ENCODE measurements at places on chromosomes 1 and 21.

DNA sequence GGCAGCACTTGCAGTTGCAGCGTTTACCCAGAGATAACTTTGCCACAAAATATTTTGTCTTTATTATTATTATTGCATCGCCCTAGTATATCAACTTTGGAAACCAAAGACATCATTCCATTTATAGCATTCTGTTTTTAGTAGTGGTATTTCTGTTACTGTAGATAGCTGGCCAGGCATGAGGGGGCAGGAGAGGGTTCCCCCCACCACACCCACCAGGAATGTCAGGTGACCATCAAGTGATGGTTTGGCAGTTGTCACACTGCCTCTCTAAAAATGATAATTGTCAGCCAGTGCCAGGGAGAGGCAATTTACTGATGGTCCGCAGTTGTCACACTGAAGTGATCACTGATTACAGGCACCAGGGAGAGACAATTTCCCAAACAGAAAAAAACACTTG, 135.6 kb downstream of the TSEN15 start:
- DNase-seq, result no peak

DNA sequence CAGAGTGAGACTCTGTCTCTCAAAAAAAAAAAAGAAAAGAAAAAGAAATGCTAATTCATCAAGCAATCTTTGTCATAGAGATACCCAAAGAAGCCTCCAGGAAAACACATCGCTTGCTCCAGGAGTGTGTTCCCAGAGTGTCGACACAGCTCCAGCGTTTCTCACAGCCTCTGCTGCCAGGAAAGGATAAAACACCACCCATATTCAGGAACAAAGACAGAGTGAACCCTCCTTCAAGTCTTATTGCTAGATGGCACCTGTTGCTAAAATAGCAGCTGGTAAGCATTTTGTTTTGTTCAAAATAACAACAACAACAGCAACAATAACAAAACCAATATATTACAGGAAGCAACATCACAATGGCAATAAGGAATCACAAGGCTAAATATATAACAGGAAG, 3.1 kb downstream of the ILDR2 start:
- DNase-seq, result no peak

DNA sequence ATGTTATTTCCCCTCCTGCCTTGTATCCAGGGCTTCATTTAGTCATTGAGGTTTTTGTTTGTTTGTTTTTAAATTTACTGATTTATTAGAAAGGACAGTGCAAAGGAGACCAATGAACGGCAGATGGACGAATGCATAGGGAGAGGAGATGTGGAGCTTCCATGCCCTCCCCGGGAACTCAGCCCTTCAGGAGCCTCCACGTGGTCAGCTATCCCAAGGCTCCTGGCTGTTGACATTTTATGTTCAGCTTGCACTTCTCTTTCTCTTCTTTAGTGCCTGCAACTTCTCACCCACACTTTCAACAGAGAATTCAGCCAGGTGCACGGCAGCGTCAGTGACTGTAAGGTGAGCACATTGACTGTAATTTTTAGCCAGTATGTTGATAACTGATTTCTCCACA, 30.7 kb upstream of the PGD start:
- no peak for DNase-seq

- DNase-seq, result peak; percentile 56
Measured at GRCh38 chr1:201127755-201128455, 921 bp upstream of the ASCL5 start.

DNA sequence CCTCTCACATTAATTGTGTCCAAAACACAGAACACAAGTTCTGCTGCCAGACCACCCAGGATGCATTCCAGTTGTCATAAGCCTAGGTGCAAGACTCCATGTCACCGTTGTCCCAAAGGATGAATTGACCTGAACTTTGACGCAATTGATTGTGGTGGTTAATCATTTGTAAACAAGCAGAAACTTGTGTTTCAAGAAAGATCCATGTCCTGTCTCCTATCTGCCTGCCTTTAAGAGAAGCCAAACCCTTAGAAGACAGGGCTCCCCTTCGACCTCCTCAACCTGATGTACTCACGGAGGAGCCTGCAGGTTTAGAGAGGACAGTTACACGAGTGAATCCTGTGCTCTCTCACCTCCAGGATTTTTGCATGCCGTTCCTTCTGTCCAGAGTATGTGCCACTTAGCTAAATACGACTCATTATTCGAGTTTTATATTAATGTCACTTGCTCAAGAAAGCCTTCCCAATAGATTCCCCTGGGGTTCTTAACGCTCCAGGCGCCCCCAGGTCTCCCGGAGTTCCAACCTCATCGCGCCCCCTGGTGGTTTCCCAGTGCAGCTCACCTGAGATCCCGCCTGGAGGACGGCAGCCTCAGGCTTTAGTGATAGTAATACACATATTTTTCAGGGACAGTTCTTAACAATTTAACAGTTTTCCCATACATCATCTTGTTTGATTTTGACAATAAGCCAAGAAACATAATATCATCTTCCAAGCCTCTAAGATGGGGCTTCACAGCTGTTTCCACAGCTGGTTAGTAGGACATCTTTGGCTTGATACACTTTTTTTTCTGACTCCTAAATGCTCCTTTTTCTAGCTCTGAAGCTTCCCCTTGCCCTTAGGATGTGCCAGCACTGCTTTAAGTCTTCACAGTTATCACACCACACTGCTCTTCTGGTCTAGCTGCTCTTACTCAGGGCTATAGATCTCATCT, 2.4 kb upstream of the C8B start:
- peak; percentile 40 for DNase-seq

- peak; percentile 4 for DNase-seq
Measured at GRCh38 chr1:216425577-216425976, 2.3 kb upstream of the USH2A start.

GRCh38 chr21:14092834-14093560, 117.8 kb downstream of the LIPI start:
- DNase-seq, result no peak

- no peak for DNase-seq
Measured at GRCh38 chr1:64519901-64520300, 50.0 kb downstream of the CACHD1 start.

GRCh38 chr1:12434174-12434573, 183.8 kb downstream of the DHRS3 start:
- DNase-seq, result peak; percentile 93

DNA sequence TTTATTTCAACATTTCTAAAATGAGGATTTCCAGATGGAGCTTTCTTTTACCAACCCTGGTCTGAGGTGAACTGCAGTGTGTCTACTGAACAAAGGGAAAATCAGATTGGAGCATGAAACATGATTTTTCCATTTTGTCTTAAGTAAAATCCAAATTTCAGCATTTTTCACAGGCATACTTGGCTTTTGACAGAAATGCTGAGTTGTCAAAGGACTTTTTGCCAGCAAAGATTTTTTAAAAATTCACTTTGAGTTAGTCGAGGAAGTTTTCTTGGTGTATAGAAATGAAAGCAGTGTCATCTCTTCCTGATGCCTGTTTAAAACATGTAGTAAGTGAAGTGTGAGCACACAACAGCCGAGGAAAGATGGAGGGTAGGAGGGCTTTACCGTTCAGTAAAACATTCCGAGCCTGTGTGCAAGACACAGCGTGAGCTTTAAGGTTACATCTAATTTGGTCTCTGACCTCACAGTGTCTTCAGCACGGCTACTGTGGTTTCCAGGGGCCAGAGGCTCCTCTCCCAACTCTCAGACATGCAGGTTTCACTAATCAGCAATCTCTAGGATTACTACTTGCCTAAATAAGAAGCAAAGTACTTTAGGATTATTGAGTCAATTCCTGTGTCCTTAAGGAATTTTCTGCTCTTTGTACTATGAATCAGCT, 45.9 kb downstream of the SAMD13 start:
- DNase-seq, result no peak

- DNase-seq, result no peak
Measured at GRCh38 chr1:25616987-25617624, 515 bp downstream of the MAN1C1 start.

DNA sequence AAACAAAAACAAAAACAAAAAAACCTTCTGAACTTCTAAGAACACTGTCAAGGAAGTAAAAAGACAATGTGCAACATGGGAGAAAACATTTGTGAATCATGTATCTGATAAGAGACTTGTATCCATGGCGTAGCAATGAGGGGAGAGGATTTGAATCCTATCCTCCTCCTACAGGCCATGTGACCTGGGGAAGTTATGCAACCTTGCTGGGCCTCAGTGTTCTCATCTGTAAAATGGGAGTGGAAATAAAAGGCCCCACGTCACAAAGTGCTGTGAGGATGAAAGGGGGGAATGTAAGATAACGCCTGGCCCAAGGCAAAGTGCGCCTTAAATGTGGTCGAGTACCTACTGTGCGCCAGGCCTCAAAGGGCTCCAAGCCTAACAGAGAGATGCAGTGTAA, 83.7 kb downstream of the DISP3 start:
- DNase-seq, result no peak

DNA sequence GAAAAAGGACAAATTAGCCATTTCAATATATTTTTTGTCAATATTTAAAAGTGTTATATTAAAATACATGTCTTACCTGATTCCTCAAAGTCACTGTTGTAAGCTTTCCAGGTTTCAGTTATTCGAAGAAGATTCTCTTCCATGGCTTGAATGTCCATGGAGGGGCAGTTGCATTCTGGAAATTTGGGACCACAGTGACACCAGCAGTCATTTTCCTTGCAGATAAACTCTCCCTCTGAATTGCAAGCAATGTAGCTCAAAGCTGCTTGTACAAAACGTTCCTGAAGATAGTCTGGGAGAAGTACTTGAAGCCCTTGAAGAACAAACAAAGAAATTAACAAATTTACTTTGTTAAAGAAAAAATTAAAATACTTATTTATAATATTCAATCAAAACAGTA, 251.7 kb downstream of the BRINP3 start:
- no peak for DNase-seq

DNA sequence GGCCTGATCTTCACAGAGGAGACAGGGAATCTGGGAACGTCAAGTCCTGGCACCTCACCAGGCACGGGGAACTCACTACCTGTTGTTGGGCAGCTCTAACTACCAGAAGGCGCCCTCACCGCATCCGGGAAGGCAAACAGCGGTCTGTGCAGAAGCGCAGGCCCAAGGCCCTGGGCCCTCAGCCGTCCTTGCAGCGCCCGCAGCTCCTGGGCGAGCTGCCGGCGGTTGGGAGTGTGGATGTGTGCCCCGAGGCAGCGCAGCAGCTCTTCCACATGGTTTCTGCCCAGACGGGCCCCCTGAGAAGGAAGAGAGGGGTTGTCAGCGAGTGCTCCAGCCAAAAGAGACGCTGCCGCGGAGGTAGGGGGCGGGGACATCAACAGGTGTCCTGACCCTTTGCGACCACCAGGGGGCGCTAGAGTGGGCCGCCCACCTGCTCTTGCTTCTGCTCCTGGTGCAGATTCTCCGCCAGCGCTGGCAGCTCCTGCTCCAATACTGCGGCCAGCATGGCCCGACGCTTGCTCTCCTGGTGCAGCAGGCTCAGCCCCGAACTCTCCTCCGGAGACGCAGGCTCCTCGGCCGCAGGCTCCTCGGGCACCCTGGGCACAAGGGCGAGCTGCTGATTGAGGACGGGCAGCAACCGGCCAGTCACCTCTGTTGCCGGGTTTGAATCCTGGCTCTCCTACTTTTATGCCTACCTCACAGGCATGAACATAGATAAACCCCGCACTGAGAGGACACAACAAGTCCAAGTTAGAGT, 9.3 kb downstream of the MAP3K6 start:
- DNase-seq, result no peak

GRCh38 chr1:36771240-36771639, 263.1 kb downstream of the GRIK3 start:
- no peak for DNase-seq

DNA sequence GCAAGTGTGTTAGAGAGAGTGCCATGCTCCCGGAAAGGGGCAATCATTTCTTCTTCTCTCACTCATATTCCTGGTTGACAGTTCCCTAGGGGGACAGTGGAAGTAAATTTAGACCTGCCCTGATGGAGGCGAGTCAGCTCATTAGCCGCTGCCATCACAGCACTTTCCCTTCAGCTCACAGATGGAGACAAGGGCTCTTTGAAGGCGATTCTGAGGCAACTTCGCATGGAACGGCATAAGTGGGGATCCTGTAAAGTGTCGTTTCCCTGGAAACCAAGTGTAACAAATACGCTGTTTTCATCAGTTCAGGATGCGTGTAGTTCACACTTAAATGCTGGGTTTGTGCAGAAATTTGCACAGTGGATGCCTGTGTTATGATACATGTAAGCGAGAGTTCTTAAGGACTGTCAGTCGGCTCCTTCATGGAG, 114.5 kb upstream of the TMPRSS15 start:
- no peak for DNase-seq

DNA sequence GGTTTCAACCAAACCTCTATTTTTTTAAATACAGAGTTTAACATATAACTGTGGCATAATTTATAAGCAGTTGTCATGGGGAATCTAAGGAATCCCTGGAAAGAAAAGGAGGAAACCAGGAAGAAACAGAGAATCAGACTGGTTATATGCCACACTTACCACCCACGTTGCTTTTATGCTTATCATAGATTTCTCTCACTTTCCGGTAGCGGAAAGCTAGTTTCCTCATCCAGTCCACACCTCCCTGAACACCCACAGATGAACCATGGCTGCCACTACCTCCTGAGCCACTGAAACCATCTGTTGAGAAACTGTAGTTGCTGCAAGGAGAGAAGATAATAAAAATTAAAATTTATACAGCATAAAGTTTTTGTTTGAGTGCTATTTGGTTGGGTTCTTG, 33.5 kb downstream of the XKR8 start:
- no peak for DNase-seq

DNA sequence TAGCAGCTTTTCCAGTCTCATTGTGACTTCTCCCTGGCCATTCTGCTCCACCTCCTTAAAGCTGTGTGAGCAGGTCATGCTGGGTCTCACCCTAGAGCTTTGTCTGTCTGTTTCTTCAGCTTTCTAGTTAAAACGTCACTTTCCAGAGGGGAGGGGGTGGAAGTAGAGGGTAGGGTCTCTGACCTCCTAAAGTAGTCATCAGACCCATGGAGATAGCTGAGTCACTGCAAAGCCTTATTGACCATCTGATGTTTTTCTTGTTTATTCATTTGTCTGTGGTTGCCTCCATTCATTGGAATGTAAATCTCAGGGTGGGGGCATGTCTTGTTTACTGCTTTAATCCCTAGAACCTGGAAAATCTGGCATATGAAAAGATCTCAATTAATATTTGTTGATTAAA, 52.7 kb downstream of the ELF3 start:
- DNase-seq, result peak; percentile 74

GRCh38 chr1:32761936-32762335, 55.2 kb downstream of the YARS1 start:
- no peak for DNase-seq

GRCh38 chr21:32182449-32182848, 96.4 kb downstream of the MIS18A start:
- DNase-seq, result no peak

- peak; percentile 68 for DNase-seq
Measured at GRCh38 chr1:43227143-43227764, 42.5 kb upstream of the TMEM125 start.
